Fibroblast of pulmonary artery (primary cell): ENCODE measurements at places on chromosomes 7 and 10.

GRCh38 chr7:12328888-12329770, 74.5 kb downstream of the VWDE start:
- DNase-seq = no peak

DNA sequence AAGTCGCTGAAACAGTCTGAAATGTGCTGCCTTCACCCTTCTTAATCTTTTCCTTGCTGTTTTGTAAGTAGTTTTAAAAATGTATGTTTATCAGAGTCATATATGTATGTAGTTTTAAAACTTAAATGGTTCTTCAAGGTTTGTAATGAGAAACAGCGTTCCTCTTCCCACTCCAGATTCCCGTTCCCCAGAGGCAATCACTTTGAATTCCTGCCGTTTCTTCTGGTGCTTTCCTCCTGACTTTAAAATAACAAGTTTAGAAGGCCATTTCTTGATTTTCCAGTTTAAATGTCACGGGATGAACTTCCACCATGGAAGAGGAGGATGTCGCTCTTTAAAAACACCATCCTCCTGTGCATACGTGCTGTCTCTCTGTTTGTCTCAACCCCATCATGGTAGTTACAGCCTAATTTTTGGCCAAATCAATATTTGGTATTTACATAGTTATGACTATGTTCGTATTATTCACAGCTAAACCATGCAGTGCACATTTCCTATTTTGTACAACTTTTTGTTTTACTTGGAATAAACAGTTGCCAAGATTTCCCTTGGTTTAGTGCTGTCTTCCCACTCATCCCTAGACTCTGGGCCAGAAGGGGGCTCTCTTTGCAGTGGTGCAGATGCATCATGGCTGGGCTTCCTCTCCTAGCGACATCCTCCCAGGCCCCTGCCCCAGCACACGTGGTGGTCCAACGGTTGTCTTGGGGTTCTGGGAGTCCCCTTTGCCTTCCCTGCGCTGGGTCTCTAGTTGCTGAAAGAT, 151.4 kb downstream of the PTPN20 start:
- DNase-seq = peak; percentile 17

DNA sequence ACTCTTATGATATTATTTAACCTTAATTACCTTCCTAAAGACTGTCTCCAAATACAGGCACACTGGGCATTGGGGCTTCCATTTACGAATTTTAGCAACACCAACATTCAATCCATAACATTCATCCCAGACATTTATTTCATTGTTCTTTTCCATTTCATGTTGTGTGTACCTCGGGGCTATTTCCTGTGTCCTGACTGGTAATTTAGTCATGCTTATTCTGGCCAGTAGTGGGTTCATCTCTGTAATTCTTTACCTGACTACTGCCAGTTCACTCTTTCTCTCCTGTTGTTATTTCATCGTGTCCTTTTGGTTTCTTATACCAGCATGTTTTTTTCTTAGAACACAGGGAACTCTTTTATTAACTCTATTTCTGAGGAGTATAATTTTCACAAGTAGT, 225.7 kb downstream of the PLXDC2 start:
- no peak for DNase-seq

DNA sequence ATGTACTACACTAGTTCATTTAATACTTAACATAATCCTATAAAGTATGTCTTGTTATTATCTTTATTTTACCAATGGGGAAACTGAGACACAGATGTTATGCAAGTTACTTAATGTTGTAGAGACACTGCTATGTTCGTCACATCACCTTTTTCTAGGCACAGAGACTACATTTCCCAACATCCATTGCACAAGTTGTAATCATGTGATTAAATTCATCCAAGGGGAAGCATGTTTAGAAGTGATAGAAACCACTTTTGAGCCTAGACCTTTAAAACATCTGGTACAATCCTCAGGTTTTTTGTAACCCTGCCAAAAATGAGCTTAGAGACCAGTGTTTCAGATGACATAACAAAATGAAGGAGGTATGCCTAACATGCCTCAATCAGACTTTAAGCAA, 386.8 kb upstream of the HPS1 start:
- no peak for DNase-seq

- no peak for DNase-seq
Observed at GRCh38 chr10:47457528-47457820, 26.4 kb downstream of the ANXA8 start.

DNA sequence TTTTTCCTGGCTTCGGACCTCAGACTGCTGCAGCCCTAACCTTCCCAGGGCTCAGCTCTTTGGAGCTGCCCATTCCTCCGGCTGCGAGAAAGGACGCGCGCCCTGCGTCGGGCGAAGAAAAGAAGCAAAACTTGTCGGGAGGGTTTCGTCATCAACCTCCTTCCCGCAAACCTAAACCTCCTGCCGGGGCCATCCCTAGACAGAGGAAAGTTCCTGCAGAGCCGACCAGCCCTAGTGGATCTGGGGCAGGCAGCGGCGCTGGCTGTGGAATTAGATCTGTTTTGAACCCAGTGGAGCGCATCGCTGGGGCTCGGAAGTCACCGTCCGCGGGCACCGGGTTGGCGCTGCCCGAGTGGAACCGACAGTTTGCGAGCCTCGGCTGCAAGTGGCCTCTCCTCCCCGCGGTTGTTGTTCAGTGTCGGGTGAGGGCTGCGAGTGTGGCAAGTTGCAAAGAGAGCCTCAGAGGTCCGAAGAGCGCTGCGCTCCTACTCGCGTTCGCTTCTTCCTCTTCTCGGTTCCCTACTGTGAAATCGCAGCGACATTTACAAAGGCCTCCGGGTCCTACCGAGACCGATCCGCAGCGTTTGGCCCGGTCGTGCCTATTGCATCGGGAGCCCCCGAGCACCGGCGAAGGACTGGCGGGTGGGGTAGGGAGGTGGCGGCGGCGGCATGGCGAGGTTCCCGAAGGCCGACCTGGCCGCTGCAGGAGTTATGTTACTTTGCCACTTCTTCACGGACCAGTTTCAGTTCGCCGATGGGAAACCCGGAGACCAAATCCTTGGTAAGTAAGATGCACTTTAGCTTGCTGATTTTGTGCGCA, at the start of gene PLXDC2:
PLXDC2 (plus strand) TSS at position 22 of the 820 bp plus-strand sequence.
- peak; percentile 59 for DNase-seq

- DNase-seq = peak; percentile 66
Observed at GRCh38 chr7:108291791-108292440, 161.8 kb upstream of the LAMB4 start.

GRCh38 chr7:134891262-134891695, 95.0 kb upstream of the AGBL3 start:
- peak; percentile 99 for DNase-seq

GRCh38 chr10:79001082-79001885, 67.5 kb upstream of the ZMIZ1 start:
- peak; percentile 53 for DNase-seq

DNA sequence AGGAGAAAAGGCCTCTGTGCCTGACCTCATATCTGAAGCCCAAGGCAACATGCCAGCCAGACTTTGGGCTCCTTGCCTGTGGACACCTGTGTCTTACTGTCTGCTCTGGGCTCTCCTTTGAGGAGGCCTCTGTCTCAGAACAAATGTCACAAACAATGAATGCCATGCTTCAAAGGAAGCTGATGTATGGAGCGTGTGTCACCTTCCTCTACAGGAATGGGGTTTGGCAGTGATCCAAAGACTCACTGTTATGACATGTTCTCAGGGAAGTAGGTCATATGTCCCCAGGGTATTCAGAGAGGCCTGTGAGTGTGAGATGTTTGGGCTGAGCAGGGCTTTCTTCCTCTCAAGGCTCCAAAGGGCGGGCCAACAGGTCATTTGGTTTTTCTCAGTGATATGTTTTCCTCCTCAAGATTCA, 38.4 kb downstream of the PTPRE start:
- peak; percentile 67 for DNase-seq

- DNase-seq = no peak
Observed at GRCh38 chr10:26205223-26205622, 11.4 kb upstream of the GAD2 start.

GRCh38 chr10:132263866-132264265, 43.9 kb downstream of the STK32C start:
- no peak for DNase-seq

- DNase-seq = no peak
Observed at GRCh38 chr10:42543840-42544372, 94.5 kb downstream of the ZNF33B start.

GRCh38 chr7:85041605-85042216, 145.1 kb downstream of the SEMA3D start:
- DNase-seq = peak; percentile 85

DNA sequence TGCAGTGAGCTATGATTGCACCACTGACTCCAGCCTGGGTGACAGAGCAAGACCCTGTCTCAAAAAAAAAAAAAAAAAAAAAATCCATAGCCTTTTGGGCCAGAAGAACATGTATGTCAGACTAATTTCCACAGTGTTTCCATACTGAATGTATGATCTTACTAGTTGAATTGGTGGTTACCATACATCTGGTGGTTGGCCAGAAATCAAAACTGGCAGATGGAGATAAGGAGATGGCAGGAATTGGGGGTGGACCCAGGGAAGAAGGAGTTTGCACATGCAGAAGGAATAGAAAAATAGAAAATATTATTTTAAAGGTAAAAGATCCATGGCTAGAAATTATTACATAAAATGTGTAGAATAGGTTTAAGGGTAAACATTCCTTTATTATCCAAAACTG, 3.7 kb upstream of the ATOH7 start:
- DNase-seq = no peak

- DNase-seq = peak; percentile 13
Observed at GRCh38 chr10:78148961-78149612, 115.4 kb downstream of the RPS24 start.

DNA sequence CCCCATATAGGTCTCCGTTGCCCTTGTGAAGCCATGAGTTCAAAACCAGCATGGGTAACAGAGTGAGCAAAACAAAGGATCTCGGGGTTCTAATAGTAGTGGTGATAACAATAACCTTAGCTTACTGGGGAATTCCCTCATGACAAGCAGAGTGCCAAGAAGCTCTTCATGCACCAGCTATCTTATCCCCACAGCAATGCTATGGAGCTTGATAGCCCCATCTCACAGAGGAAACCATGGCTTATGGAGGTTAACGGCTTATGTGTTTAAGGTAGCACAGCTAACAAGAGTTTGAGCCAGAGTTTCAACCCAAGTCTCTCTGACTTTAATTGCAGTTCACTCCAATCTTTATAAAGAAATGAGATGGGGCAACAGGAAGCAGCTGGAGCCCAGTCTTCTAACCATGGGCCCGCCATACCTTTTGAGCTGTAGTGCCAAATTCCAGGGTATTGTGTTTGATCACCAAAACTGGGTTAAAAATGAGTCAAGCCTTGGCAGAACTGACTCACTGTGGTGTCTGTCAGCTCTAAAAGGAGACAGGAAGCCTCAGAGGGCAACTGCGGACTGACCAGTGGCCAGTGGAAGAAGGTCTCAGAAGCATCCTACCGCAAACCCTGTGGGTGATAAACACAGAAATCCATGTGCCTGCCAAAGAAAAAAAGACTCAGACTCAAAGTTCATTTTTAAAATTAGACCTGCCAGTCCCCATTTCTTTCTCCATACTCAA, 16.5 kb upstream of the PLAU start:
- peak; percentile 87 for DNase-seq

- peak; percentile 89 for DNase-seq
Observed at GRCh38 chr10:102675666-102676533, 31.6 kb downstream of the TRIM8 start.

DNA sequence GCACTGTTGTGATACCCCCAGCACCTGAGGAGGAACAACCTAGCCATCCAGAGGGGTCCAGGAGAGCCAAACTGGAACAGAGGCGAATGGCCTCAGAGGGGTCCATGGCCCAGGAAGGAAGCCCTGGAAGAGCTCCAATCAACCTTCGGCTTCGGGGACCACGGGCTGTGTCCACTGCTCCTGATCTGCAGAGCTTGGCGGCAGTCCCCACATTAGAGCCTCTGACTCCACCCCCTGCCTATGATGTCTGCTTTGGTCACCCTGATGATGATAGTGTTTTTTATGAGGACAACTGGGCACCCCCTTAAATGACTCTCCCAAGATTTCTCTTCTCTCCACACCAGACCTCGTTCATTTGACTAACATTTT, 1.6 kb upstream of the CASP2 start:
- no peak for DNase-seq

DNA sequence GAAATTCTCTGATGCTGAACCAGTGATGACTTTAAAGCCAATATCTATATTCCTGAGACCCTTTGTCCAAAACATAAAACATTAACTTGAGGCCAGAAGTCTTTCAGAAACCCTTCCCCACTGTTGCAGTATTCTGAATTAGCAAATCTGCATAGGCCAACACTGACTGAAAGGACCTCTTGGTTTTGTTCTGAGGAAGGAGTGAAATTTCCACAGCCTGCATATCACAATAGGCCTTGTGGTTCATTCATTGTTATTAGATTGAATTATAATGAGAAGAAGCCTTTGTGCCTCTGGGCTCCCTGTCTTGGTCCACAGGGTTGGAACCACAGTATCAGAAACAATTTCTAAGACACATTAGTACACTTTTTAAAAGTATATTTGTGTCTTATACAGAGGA, 90.3 kb downstream of the CCNY start:
- no peak for DNase-seq

DNA sequence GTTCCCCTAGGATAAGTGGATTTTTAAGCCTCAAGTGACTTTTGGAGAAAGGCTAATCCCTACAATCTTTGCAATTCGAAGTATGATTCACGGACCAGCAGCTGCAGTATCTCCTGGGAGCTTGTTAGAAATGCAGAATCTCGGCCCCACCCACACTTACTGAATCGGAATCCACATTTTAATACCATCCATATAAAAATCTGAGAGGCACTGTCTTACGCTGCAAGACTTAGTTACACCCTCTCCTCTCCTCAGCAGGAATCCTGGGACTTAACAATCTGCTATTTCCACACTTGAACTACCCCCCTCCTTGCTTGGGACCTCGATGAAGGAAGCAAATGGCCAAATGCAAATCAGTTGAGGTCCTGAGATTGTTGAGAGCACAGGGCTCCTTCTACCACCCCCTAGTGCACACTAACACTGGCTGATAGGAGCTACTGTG, 21.0 kb downstream of the ITPRIP start:
- peak; percentile 76 for DNase-seq

DNA sequence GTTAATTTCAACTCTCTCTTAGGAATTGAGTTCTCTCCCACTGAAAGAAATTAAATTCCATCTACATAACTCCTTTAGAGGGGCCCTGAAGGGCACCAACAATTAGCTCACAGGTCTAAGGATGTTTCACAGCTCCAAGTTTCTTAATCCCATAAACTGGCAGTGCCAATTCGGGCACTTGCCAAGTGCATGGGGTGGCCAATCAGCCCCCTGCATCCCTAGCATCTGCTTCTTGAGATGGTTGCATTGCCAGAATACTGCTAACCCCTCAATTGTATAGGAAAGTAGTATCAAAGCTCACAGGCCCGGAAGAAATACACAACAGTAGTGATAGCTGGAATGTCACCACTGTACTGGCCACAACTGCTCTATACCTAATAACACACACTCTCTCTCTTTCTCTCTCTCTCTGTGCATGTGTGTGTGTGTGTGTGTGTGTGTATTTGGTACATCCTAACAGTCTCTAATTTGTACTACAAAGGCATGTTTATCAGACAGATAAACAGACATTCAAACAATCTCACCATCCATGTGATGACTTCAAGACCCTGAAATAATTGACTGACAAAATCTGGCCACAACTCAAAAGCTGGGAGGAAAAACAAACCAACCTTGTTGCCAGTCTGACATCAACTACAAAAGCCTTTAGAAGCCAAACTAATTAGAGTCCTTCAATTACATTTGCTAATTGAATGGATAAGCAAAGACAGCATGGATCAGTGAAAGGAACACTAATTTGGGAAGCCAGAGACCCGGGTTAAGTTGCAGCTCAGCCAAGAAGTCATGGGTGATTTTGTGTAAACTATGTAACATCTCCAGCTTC, 27.8 kb downstream of the HIBADH start:
- DNase-seq = no peak

- no peak for DNase-seq
Observed at GRCh38 chr7:116957874-116958273, 4.6 kb downstream of the ST7 start.
